ENCODE measurements at places on chromosomes 3 and 15.

- DNase-seq, result no peak
Observed at GRCh38 chr3:181362378-181362777, 349.3 kb upstream of the SOX2 start.

GRCh38 chr15:97652700-97653167, 307.8 kb upstream of the ARRDC4 start:
- DNase-seq, result no peak

DNA sequence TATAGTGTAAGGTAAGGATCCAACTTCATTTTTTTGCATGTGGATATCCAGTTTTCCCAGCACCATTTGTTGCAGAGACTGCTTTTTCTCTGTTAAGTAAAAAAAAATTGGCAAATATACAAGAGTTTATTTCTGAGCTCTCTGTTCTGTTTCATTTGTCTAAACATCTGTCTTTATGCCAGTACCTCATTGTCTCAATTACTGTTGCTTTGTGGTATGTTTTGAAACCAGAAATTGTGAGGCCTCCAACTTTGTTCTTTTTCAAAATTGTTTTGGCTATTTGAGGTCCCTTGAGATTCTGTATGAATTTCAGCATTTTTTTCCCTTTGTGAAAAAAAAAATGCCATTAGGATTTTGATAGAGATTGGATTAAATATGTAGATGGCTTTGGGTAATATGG, 150.5 kb downstream of the MINAR1 start:
- no peak for DNase-seq

GRCh38 chr15:81152339-81152738, 18.3 kb downstream of the CFAP161 start:
- DNase-seq, result no peak

All from stimulated activated CD8-positive, alpha-beta memory T cell treated with anti-CD3 and anti-CD28 coated beads, Interleukin-2, amount 100 ng/mL, for 1 hour (primary cell).